ENCODE measurements at places on chromosomes 2 and 18. TPM values are rescaled to one million over a fixed set of nuclear protein-coding genes. Genes with fewer than 3 reads are reported as not detected.

GBX2 gene
- not detected for total RNA-seq

SLC11A1 gene
- total RNA-seq, result not detected

CRYBA2 gene
- not detected for total RNA-seq

MARCHF4 gene
- 0.55 TPM for total RNA-seq

DNA sequence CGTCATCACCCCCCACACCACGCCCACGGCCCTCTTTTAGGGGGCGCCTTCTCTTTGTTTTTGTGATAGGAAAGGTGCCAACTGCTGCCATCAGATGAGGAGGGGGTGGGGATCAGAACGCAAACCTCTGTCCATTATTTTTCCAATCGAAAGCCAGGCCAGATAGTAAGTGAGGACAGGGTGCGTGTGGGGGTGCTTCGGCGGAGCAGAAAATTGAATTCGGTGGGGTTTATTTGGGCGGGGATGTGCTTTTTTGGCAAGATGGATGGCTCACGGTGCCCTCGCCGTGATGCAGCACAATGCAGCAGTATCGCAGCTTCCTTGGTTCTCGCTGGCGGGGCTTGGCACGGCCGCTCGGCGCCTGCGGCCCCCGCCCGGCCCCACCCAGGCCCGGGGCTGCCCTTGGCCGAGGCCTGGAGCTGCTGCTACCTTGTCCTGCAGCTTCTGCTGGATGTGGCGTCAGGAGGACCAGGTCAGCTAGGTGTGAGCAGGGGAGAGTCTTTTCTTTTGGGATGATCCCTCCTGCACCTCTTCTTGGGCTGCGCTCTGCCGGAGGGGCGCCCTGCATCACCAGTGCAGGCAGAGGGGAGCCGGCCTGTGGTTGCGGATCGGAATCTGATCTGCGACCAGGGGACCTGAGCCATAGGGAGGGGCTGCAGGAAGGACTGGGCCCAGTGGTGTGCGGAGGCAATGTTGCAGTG is 1.3 kb downstream of the SPTBN1 start:
- peak overlapping the region; percentile 95 for H3K27ac ChIP-seq
- H3K36me3 ChIP-seq, result no peaks in the 10 kb centered on the region
- H3K4me1 ChIP-seq, result peaks cover 6% of the 10 kb centered on the region
- H3K27me3 ChIP-seq, result peaks cover 28% of the 10 kb centered on the region

GRCh38 chr18:26210147-26210546 is 16.1 kb upstream of the TAF4B start:
- DNase-seq, result no peak
- no peaks in the 10 kb centered on the region for H3K27me3 ChIP-seq
- H3K27ac ChIP-seq, result no peak overlapping the region
- H3K4me3 ChIP-seq, result no peak overlapping the region
- no peaks in the 10 kb centered on the region for H3K36me3 ChIP-seq
- no peaks in the 10 kb centered on the region for H3K4me1 ChIP-seq

GRCh38 chr2:12819721-12820120 is 103.0 kb downstream of the TRIB2 start:
- H3K27ac ChIP-seq, result peak overlapping the region; percentile 48
- no peak for DNase-seq
- no peaks in the 10 kb centered on the region for H3K27me3 ChIP-seq
- peaks cover 6% of the 10 kb centered on the region for H3K4me1 ChIP-seq
- H3K4me3 ChIP-seq, result no peak overlapping the region

DNA sequence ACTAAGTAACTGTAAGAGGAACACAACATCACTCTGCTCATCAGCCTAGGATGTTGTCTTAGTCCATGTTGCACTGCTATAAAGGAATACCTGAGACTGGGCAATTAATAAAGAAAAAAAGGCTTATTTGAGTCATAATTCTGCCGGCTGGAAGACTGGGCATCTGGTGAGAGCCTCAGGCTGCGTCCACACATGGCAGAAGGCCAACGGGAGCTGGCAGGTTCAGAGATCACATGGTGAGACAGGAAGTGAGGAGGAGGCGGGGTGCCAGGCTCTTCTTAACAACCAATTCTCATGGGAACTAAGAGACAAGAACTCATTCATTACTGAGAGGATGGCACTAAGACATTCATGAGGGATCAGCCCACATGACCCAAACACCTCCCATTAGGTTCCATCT is 46.8 kb downstream of the EPG5 start:
- peak; percentile 84 for DNase-seq
- H3K4me1 ChIP-seq, result peaks cover 9% of the 10 kb centered on the region
- no peak overlapping the region for H3K27ac ChIP-seq
- no peak overlapping the region for H3K4me3 ChIP-seq

- H3K4me1 ChIP-seq, result peaks cover 22% of the 10 kb centered on the region
- H3K27ac ChIP-seq, result no peak overlapping the region
- H3K36me3 ChIP-seq, result no peaks in the 10 kb centered on the region
- no peak overlapping the region for H3K4me3 ChIP-seq
- H3K27me3 ChIP-seq, result no peaks in the 10 kb centered on the region
These were observed 29.8 kb upstream of the YES1 start for GRCh38 chr18:841647-842370.

- no peaks in the 10 kb centered on the region for H3K36me3 ChIP-seq
- no peak for DNase-seq
- no peak overlapping the region for H3K27ac ChIP-seq
- peaks cover 19% of the 10 kb centered on the region for H3K4me1 ChIP-seq
- no peak overlapping the region for H3K4me3 ChIP-seq
- no peaks in the 10 kb centered on the region for H3K27me3 ChIP-seq
These were observed 290.8 kb downstream of the PRKCE start for GRCh38 chr2:45942237-45942738.

DNA sequence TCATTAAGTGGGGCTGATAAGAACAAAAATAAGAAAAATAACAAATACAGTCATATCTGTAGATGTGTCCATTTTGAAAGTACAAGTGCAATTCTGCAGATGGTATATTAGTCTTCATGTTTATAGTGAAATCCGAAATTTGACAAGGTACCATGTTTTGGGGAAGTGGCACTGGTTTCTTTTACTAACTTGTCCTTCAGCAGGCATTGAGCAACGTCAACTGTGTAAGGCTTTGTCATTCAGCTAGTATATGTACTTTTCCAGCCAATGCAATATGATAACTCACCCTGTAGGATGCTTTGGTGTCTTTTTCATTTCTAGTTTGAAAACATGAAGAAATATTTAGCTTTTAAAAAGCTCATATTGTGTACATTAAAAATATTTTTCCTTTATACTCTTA is 139.9 kb downstream of the MCFD2 start:
- no peak overlapping the region for H3K4me3 ChIP-seq
- no peaks in the 10 kb centered on the region for H3K27me3 ChIP-seq
- DNase-seq, result no peak
- H3K4me1 ChIP-seq, result peaks cover 19% of the 10 kb centered on the region
- H3K27ac ChIP-seq, result no peak overlapping the region
- no peaks in the 10 kb centered on the region for H3K36me3 ChIP-seq

- H3K4me1 ChIP-seq, result no peaks in the 10 kb centered on the region
- DNase-seq, result no peak
- no peaks in the 10 kb centered on the region for H3K36me3 ChIP-seq
- H3K27ac ChIP-seq, result no peak overlapping the region
These were observed 41.5 kb upstream of the MC4R start for GRCh38 chr18:60413944-60414547.
